GM23248 (cell line): ENCODE measurements at places on chromosomes 5 and 9.

- no peak for DNase-seq
Measured at GRCh38 chr5:113817683-113818082, 304.2 kb downstream of the YTHDC2 start.

DNA sequence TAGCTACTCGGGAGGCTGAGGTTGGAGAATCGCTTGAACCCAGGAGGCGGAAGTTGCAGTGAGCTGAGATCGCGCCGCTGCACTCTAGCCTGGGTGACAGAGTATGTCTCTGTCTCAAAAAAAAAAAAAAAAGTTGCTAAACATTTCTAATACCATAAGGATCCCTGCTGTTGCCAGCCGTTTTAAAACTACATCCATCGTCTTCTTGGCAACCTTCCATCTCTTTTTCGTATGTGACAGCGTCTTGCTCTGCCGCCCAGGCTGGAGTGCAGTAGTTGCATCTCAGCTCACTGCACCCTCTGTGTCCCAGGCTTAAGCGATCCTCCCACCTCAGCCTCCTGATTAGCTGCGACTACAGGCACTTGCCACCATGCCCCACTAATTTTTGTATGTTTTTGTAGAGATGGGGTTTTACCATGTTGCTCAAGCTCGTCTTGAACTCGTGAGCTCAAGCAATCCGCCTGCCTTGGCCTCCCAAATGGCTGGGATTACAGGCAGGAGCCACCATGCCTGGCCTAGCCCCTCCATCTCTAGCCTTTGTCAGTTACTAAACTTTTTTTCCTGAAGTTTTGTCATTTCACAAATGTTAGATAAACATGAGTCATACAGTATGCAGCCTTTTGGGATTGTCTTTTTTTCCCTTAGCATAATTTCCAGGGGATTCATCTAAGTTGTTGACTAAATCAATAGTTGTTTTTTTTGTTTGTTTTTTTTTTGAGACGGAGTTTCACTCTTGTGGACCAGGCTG, 13.5 kb downstream of the NSD1 start:
- peak; percentile 62 for DNase-seq

- peak; percentile 96 for DNase-seq
Measured at GRCh38 chr9:86557063-86557766, 203.0 kb upstream of the TUT7 start.

DNA sequence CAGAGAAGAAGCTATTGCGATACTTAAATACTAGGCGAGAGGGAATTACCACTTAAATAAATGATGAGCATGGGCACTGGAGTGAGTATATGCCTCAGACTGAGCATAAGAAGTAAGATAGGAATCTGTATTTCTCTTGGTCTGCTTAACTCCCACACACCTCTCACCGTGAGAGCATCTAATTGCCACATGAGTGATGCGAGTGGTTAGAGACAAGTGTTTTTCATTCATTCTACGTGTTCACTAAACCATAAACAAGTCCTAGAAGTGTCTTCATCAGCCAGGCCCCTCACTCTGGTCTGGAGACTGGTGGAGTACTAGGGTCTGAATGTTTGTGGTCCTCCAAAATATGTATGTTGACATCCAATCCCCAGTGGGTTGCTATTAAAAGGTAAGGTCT, 150.2 kb upstream of the SLC12A2 start:
- DNase-seq: no peak

DNA sequence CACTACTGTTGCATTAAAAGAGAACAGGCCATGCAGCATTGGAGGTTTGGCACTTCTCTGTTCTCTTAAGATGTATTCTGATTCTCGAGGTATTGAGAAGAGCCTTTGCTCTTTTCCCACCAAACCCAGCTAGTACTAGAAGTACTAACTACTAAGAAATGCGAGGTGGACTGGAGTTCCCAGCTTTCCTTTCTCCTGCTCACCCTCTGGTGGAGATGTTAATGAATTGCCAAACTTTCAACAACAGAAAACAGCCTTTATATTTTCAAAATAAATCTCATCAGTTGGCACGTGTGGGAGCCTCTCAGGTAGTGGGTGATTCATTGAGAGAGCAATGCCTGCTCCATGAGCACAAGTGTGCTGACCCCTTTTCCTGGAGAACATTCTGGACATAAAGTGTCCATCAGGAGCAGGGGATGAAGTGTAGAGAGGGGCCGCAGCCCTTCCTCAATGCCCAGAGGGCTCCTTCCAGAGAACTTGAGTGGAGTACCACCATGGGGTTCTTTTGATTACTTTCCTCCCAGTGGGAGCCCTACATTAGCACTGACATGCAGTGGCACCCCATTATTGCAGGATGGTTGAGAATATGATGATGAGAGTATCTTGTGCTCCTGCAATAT, 45.7 kb downstream of the TMEM174 start:
- DNase-seq: peak; percentile 82

DNA sequence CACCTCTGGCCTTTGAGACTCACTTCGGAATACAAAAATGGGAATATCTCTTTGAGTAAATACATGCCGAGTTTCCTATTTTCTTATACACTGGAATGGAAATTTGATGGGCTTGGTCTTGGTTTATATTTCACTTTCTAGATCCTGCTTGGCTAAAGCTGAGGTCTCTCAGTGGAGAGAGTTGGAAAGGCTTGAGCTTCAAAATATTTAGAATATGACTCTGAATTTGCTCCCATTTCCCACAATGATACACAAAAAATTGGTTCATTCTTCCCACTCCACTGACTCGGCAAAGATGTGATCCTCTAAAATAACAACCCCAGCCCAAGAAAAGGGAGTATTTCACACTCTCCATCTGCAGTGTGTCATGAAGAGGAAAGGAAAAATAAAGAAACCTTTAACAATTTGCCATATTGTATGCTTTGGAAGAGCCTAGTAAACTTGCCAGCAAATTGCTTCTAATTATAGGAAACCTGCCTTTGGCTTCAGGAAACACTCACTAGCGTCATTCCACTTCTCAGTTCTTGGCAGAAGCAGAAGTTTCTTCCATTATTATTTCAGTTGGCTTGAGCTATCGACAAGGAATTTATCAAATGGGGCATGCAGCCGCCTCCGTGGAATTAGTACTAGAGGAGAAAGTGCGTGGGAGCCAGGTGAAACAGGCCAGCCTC, 302.9 kb downstream of the NSG2 start:
- DNase-seq: no peak

GRCh38 chr9:126700296-126700695, 86.6 kb downstream of the LMX1B start:
- no peak for DNase-seq
